ENCODE measurements at places on chromosomes 1 and 21. TPM values are rescaled to one million over a fixed set of nuclear protein-coding genes. Genes with fewer than 3 reads are reported as not detected.
A peak's percentile ranks its signal among the peaks of the same experiment; 100 is the strongest.

The CTPS1 gene
- total RNA-seq: 24.3 TPM

The TRIM67 gene
- not detected for total RNA-seq

The DLGAP3 gene
- not detected for total RNA-seq

The MCOLN2 gene
- total RNA-seq: not detected

The SH2D1B gene
- 2.8 TPM for total RNA-seq

GRCh38 chr1:55868026-55868425, 652.9 kb upstream of the USP24 start:
- DNase-seq: no peak

GRCh38 chr1:97728436-97728835, 192.4 kb downstream of the DPYD start:
- no peak for DNase-seq

- no peak for DNase-seq
Measured at GRCh38 chr1:179369751-179370341, 4.1 kb downstream of the AXDND1 start.

DNA sequence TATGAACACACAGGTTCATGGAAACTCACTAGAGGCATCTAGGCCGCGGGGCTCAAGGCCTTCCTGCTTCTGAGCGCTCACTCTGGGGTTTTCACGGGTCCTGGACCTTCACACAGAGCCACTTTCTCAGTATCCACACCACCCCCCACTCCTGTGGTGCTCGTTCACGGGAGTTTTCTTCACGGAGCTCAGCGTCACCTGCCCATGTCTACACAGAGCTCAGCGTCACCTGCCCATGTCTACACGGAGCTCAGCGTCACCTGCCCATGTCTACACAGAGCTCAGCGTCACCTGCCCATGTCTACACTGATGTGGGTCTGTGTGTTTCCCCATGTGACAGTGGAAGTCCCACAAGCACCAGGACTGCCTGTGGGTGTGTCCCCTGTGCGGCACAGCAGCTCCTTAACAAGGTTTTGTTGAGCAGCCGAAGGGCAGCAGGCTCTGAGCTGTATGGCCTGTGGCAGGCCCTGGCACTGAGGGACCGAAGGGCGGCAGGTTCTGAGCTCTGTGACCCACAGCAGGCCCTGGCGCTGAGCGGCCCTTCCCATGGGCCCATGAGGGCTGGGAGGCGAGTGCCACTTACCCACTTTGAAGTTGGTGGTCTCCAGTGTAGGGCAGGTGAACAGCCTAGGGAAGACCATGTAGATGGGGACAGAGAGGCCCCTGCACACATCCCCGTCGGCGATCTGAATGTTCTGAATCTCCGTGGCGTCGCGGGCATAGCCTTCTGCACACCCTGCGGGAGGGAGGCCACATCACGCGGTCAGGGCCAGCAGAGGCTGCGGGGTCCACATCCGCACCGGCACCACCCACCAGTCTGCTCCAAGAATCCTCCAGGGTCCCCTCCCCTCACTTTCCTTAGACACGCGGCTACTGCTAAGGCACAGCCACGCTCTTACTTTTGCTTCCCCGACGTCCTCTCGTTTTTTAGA, 39.8 kb downstream of the VPS26C start:
- no peak for DNase-seq

- DNase-seq: no peak
Measured at GRCh38 chr1:235766794-235767285, 99.9 kb downstream of the LYST start.

- no peak for DNase-seq
Measured at GRCh38 chr1:154115180-154115579, 39.7 kb downstream of the NUP210L start.

DNA sequence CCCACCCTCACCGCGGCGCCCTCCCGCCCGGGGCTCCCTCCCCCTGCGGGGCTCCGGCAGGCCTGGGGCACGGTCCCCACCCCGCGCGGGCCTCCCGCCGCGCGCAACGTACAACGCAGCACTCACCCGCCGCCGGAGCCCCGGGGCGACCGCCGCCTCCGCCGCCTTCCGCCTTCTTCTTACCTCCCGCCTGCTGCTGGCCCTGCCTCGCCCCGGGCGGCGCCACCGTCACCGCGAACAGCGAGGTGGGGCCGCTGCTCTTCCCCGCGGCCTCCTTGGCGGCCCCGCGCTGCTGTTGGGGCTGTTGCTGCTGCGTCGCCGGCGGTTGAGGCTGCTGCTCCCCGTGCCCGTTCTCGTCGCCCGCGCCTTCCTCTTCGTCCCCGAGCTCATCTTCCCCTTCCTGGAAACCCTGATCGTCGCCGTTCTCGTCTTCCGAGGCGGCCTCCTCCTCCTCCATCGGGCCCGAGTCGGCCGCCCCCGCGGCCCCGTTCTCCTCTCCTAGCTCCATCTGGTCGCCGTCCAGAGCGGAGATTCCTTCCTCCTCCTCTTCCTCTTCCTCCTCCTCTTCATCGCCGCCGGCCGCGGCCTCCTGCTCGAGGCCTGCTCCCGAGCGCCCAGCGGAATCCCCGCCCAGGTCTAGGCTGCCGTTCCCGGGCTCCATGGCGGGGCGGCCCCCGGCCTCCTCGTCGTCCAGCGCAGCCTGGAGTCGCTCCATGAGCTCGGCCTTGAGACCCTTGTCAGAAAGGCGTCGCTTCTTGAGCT, 671 bp downstream of the HNRNPU start:
- peak; percentile 23 for DNase-seq

GRCh38 chr1:5751833-5752745, 240.1 kb downstream of the NPHP4 start:
- no peak for DNase-seq

DNA sequence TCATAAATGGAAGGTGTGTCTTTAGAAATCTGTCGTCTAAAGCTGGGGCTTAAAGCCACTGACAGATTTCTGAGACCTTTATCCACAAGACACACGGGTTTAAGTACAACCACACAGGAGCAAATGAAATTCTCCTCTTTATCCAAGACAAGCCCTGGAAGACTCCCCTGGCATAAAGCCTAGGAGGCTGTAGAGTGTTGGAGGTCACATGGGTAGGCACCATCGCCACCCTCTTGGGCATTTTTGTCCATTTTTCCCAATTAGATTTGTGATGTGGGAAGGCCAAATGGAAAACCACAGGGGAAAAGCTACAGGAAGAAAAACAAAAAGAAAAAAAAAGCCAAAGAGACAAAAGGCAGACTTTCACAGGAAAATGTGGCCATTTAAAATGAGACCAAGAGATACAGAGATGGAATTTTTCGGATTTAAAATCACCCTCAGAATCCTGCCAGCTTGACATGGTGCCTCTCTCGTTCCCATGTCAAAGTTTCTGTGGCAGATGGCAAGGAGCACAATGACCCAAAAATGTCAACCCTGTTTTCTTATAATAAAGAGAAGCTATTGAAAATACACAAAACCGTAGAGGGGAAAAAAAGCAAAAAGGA, 91.9 kb downstream of the PLD5 start:
- no peak for DNase-seq

DNA sequence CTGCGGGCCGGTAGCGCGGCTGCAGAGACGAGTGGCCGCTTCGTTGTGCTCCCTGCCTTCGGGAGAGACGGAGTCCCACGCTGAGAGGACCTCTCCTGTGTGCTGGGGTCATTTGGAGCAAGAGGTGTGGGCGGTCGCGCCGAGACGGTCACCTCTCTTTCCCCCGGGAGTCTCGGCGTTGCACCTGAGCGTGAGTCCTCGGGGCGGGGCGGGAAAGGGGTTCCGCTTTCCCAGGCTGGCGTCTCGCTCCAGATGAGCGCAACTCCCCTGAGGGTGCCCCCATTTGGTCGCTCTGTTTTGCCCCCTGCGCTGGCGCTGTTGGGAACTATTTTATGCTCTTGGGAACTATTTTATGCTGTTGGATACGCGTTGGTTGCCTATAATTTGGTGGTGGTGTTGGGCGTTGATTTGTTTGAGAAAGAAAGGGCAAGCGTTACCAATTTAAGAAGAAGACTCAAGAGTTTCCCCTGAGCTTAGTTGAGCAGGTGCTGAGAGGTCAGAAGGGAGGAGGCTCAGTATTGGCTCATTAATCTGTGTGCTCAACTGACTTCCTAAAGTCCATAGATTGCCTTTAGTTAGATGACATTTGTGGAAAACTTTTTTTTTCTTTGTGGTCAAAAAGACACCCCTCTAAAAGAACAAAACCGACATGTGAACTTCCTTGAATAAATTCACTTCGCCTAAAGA, 683 bp downstream of the LRRC8B start:
- no peak for DNase-seq

- peak; percentile 55 for DNase-seq
Measured at GRCh38 chr1:205916541-205916940, 26.7 kb downstream of the SLC26A9 start.

DNA sequence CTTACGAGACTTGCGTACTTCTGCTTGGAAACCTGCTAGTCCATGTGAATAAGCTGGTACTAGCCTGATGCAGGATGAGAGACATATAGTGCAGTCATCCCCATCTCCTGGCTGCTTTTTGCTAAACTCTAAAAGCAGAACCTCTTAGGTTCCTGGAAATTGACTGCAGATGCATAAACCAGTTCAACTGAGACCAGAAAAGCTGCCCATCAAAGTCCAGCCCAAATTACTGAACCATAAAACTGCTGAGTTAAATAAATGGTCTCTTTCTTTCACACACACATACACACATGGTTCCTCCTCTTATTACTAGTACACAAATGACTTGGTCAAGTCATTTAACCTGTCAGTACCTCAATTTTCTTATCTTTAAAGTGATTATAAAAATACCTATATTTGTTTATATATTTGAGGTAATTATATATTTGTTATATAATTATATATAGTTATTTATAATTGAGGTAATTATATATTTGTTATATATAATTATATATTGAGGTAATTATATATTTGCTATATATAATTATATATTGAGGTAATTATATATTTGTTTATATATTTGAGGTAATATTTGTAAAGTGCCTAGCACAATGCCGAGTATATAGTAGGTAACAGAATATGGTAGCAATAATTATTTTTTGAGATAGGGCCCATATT, 25.2 kb upstream of the RABGAP1L start:
- DNase-seq: no peak

DNA sequence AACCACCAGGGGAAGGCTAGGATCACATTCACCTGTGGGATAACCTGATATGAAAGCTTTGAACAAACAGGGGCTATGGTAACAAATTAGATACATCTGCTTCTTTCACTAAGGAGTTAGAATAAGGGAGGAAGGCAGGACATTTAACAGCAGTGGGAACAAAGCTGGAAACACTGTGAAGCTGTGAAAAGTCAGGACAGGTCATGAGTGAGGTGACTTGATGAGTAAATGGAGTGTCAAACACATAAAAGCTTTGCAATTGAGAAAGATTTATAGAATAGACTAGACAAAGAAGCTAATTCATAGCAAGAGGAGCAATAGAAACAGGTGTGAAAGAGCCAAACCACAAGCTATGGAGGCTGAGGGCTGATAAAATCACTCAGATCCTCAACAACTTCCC, 110.0 kb downstream of the ASTN1 start:
- no peak for DNase-seq

- no peak for DNase-seq
Measured at GRCh38 chr1:189192741-189193520, 1284.7 kb downstream of the BRINP3 start.

DNA sequence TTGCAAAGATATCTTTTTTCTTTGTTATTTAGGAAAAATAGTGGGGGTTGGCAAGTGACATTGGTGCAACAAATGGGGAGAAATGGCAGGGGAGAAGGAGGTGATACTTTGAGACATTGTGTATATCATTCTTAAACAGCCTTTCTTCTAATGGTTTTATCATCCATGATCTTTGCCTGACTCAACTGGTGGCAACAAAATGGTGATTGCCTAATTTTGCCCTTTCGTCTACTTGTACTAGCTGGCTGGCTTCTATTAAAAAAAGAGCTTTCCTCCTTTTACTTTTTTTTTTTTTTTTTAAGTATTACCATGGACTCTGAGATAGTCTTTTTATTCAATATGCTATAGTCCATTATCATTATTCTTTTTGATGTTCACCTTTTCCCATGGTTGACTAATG, 27.7 kb downstream of the DESI2 start:
- DNase-seq: no peak
